ENCODE measurements at places on chromosomes 12 and 14.

DNA sequence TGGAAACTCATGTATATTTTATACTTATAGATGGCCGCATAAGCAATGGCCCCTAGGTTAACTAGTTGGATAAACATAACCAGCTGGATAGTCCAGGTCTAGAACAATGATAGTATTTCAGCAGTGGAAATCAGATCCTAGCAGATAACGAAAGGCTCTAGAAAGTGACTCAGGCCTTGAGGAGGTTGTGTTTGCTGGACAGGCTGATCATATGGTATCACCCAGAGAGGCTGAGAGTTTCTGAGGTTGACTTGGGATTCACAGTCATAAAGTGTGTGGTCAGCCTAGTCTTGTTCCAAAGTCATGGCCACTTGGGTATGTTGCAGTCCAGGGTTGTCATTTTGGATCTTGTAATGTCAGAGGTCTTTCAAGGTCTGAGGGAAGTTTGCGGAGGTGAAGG lies 16.8 kb downstream of the FLVCR2 start:
- DNase-seq, result no peak

- no peak for DNase-seq
Observed at GRCh38 chr14:103730490-103731035, 15.0 kb downstream of the ZFYVE21 start.

- DNase-seq, result no peak
Observed at GRCh38 chr12:106132175-106133135, 6.3 kb downstream of the NUAK1 start.

- DNase-seq, result peak; percentile 48
Observed at GRCh38 chr12:46217541-46218321, 51.1 kb downstream of the SLC38A1 start.

GRCh38 chr12:51522696-51523095 lies 68.3 kb upstream of the SCN8A start:
- DNase-seq, result no peak

GRCh38 chr12:94148739-94149118 lies 352 bp downstream of the PLXNC1 start:
- no peak for DNase-seq

- no peak for DNase-seq
Observed at GRCh38 chr12:51390891-51391282, 319 bp downstream of the GALNT6 start.

GRCh38 chr12:59717436-59717835 lies 121.6 kb downstream of the SLC16A7 start:
- no peak for DNase-seq

- no peak for DNase-seq
Observed at GRCh38 chr14:50590464-50590863, 30.5 kb downstream of the ATL1 start.

GRCh38 chr12:11649413-11650285 lies at the start of gene ETV6:
Gene ETV6, plus strand, starts transcription at chr12:11649674. Its CDS starts 454 bp downstream, at chr12:11650128.
- peak; percentile 63 for DNase-seq

DNA sequence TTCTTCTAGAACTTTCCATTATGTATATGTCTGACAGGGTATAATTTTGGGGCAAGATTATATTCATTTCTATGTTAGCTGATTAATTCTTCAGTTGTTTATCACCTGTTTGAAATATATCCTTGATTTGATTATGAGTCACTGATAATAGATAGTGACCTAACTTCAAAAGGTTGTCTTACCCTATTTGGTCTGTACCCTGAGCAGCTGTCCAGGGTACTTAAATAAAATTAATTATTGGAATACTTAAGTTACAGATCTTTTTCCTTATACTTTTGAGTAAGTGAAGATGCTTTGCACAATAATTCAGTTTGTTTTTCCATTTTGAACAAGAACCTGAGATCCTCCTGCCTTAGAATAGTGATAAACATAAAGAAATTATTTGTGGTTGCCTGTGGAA lies 13.2 kb upstream of the NPAS3 start:
- no peak for DNase-seq

- no peak for DNase-seq
Observed at GRCh38 chr14:103868242-103868897, 21.0 kb upstream of the PPP1R13B start.

- no peak for DNase-seq
Observed at GRCh38 chr12:95141310-95141709, 67.9 kb upstream of the NR2C1 start.

- DNase-seq, result no peak
Observed at GRCh38 chr12:104515899-104516298, 59.2 kb downstream of the CHST11 start.

DNA sequence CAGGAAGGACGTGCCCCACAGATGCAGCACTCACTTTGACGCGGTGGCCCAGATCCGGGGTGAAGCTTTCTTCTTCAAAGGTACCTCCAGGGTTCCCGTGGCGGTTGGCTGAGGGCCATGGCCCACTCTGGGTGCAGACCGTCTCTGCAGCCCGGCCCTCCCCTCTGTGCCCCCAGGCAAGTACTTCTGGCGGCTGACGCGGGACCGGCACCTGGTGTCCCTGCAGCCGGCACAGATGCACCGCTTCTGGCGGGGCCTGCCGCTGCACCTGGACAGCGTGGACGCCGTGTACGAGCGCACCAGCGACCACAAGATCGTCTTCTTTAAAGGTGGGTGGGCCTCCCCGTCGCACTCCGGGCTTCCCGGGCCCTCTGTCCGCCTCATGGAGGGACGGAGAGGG lies 16.9 kb downstream of the MMP17 start:
- DNase-seq, result no peak

DNA sequence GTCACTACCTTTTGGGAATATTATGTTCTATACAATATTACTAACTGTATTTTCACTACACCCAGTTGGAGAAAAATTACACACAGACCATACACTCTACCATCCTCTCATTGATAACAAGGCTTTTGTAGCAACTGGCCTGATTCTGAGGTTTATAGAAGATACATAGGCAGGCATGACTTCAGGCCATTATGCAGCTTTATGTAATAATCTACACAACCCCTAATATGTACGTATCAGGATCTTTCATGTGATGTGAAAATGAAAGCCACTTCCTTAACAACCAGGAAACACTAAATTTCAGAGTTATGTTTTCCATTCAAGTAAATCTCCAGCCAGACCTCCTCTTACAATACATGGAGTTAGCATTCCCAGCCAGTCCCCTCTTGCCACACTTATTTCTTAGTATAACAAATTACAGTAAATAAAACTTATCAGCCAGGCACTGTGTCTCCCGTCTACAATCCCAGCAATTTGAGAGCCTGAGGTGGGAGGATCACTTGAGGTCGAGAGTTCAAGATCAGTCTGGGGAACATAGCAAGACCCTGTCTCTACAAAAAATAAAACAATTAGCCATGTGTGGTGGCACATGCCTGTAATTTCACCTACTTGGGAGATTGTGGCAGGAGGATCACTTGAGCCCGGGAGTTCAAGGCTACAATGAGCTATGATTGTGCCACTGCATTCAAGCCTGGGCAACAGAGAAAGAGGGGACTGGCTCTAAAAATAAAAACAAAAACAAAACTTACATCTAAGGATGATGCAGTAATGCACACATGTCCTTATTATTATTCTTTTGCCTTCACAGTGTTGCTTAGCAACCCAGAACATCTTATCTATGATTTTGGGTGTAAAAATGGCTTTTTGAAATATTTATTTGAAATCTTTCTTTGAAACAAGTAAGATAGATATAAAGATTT lies 10.4 kb upstream of the OSBPL8 start:
- DNase-seq, result no peak

GRCh38 chr14:53874704-53875103 lies 81.9 kb downstream of the BMP4 start:
- DNase-seq, result no peak

DNA sequence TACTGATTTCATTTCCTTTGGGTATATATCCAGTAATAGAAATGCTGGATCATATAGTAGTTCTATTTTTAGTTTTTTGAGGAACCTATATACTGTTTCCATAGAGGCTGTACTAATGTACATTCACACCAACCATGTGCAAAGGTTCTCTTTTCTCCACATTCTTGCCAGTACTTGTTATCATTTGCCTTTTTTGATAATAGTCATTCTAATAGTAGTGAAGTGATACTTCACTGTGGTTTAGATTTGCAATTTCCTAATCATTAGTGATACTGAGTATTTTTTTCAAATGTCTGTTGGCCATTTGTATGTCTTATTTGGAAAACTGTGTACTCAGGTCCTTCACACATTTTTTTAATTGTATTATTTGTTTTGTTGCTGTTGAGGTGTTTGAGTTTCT lies 148.2 kb upstream of the NAV3 start:
- no peak for DNase-seq

All from GM18507 (cell line).